NCI-H524 (cell line): ENCODE measurements at places on chromosomes 5 and 9.

DNA sequence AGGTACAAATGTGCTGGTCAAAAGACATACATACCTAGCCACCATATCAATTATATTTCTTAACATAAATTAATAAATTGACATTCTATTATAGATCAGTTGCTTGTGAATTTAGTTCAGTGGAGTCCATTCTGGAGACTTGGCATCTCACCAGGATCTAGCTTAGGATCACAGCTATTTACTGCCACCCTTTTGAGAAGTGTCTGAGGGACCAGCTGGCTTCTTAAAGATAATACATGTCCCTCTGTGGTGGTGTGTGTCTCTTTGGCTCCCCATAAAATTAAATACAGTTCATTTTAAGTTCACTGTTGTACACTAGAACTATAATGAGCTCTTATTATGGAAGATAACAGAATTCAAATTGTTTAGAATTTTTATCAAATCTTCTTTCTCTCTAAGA lies 290.7 kb downstream of the PRELID2 start:
- DNase-seq = peak; percentile 34

DNA sequence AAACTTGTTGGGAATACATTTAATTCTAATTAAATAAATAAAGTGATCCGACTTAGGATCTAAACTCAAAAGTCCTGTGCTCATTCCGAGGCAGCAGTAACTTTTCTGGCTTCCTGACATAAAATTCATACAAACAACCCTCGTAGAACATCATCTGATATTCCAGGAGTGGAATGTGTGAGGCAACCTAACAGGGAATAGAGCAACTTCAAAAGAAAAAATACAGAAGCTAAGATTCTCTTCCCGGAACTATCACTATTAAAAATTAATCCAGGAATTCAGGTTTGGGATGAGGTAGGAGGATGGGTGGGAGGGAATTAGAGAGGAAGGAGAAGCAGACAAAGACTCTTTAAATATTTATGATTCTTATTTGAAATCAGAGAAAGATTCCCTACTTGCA lies 32.9 kb upstream of the TRIO start:
- no peak for DNase-seq

- no peak for DNase-seq
Observed at GRCh38 chr9:17752021-17752420, 173.2 kb downstream of the SH3GL2 start.

DNA sequence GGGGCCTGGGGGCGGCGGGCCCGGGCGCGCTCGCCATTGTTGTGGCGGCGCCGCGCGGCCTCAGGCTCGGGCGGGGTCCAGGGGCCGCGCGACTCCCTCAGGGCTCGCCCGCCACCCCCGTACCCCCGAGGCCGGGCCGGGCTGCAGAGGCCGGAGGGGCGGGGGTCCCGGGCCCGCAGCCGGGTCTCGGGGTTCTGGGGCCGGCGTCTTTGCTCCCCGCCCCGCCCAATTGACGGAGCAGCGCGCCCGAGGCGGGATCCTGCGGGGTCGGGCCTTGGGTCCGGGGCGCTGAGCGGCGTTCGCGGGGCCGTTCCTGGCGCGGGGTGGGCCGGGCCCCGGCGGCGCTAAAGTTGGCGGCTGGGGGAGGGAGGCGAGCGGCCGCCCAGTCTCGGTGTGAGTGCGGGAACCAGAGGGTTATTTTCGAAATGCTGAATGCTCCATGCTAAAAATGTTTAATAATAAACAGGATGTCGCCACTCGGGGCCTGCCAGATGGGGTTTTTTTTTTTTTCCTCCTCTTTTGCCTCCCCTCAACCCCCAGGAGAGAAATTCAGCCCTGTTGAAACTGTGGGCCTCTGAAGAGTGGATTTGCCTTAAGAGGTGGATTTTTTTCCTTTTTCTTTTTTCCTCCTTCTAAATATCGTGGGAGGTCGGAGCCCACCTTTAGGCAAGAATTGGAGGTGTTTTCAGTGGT lies 724 bp downstream of the PRRC2B start:
- no peak for DNase-seq

DNA sequence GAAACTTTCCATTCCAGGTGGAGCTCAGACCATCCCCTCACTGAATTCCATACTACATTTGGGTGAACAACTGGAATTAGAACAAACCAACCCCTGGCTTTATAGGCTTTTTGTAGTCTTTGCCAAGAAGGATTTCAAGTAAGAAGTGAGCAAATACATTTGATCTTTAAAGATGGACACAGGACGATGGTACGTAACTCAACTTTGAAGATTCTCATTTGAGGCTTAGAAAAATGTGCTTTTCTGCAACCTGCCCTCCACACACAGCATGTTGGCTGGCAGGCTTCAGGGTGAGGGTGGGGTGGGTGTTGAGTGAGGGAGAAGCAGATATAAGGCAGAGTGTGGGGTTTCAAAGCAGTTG lies 175.8 kb downstream of the DCP2 start:
- no peak for DNase-seq

DNA sequence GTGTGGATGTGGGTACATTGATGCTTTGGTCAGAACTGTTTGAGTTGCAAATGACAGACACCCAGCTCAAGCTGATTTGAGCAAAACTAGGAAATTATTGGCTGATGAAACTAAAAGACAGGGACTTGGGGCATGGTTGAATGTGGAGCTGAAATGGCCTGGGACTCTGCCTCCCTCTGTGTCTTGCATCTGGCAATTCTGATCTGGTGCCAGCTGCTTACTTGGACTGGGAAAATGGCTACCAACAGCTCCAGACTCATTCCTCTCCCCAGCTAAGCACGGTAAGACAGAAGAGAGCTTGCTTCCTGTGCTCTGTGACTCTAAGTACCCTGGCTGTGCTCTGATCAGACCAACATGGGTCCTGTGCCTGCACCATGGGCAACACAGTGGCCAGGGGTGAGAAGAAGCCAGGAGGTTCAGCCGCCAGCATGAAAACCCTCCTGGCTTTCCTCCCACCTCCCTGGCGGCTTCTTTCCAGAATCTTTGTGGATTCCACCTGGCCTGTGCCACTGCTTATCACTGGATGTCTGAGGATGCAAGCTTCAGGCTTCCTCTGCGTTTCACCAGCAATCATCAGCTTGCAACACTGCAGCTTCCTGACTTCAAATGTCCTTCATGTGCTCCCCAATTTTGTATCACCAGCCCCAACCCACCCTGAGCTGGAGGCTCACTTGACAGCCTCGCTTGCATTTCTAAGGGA lies 44.1 kb downstream of the C5orf15 start:
- no peak for DNase-seq
